ENCODE measurements at places on chromosomes 1 and 21.

DNA sequence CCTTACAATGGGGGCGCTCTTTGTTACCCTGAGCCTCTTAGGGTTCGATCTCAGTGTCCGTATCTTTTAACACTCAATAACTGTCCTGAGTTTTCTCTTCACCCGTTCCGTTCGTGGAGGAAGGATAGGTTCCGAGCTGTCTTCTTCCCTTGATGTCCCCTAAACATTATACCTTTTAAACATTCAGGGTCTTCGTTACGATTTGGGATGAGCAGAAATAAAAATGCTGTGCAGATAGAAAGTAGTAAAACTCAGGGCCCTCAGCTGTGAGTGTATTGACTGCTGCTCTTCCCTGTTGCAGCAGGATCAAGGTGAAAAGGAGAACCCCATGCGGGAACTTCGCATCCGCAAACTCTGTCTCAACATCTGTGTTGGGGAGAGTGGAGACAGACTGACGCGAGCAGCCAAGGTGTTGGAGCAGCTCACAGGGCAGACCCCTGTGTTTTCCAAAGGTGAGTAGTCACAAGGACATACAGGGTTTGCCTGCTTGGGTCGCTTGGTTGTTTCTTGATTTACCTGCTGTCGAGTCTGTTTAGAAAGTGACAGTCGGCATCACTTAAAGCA lies 784 bp downstream of the RPL11 start:
- DNase-seq = no peak

- DNase-seq = no peak
Measured at GRCh38 chr1:161046605-161047228, 940 bp upstream of the USF1 start.

- DNase-seq = no peak
Measured at GRCh38 chr1:93907718-93908117, 1.5 kb downstream of the GCLM start.

- no peak for DNase-seq
Measured at GRCh38 chr1:225944951-225945350, 3.9 kb upstream of the LEFTY2 start.

DNA sequence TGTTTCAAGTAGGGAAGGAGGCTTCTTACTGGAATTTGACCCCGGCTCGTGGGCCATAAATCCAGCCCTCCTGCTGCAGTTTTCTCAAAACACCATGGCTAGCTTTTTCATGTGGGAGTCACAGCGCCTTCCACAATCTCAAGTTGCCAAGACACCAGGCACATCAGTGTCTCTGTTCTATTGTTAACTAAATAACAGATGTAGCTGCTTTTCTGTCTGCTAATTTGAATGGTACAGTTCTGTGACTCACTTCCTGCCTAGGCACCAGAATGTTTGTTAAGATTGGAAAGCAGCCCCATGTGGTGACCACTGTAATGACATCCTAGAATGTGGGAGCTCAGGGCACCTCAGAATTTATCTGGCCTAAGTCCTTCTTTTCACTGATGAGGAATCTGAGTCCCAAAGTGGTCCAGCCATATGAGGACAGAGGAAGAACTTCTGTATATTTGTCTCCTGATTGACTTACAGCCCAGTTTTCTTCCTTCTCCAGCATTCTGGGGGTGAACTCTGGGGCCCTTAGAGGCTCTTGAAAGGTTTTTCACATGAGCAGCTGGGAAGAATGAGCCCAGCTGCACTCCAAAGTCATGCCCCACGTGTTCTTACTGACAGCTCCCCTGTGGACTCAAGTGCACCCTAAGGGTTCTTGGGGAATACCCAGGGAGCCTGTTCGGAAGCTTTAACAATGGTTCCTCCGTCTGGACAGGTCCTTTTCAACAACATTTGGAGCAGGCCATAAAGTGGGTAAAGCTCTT lies 27.5 kb downstream of the TRIM45 start:
- no peak for DNase-seq

GRCh38 chr1:109637446-109637845 lies 17.8 kb downstream of the AMPD2 start:
- DNase-seq = no peak

DNA sequence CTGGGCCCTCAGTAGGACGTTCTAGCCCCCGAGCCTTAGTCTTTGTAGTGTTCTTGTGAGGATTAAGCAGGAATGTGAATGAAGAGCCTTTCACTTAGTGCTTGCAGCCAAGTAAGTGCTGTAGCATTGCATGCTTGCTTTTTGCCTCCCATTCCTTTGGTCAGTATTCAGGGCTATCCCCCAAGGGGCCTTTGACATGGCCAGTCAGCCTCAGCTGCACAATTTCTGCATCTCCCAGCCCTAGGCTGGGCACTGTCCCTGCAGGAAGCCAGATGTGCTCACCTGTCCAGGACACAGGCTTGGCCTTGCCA lies 30.5 kb downstream of the SOX13 start:
- DNase-seq = no peak

DNA sequence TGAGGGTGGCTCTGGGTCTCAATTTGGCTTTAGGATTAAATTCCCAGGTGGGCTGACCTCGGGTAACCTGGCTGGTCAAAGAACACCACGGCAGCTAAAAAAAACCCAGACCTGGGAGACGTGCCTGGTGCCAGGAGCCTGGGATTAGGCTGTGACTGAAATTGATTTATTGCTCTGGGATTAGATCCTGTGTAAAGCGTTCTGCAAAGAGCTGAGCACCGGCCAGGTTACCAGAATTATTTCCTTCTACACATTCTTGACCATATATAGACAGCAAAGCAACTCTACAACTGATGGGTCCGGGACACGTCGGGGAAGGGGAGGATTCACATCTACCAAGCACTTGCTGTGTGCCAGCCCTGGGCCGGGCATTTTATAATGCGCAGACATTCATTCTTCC lies 45.2 kb downstream of the TMCO4 start:
- no peak for DNase-seq

GRCh38 chr1:183194527-183195141 lies 8.6 kb downstream of the LAMC2 start:
- DNase-seq = no peak

DNA sequence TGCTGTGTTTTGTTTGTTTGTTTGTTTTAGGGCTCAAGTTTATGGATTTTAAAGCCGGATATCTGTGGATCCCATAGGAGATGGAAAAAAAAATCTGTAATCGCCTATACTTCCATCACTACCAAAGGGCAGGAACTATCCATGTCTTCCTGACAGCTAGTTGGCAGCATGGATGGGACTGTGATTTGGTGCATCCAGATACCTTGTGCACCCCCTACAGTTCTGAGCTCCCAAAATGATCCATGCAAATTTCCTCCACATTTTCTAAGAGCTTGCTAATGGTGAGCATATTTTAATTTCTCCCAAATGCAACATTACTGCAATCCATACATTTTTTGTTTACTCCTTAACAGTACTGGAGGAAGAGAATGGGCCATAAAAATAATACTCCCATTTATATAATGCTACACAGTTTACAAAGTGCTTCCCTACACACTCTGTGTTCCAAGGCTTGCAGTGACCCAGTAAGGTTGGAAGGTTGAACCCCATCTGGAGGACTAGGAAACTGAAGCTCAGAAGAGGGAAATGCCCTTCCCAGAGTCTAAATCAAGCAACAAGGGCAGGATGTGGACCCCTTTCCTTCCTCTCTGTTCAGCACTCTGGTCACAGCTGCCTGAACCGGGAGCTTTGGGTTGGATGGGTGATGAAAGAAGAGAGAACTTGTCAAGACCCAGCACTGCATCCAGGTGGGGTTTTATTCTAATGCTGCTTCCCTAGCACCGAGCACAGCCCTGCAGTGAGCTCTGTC lies 48.0 kb downstream of the CAPN8 start:
- no peak for DNase-seq

GRCh38 chr1:109116286-109116685 lies 2.4 kb downstream of the ELAPOR1 start:
- no peak for DNase-seq

DNA sequence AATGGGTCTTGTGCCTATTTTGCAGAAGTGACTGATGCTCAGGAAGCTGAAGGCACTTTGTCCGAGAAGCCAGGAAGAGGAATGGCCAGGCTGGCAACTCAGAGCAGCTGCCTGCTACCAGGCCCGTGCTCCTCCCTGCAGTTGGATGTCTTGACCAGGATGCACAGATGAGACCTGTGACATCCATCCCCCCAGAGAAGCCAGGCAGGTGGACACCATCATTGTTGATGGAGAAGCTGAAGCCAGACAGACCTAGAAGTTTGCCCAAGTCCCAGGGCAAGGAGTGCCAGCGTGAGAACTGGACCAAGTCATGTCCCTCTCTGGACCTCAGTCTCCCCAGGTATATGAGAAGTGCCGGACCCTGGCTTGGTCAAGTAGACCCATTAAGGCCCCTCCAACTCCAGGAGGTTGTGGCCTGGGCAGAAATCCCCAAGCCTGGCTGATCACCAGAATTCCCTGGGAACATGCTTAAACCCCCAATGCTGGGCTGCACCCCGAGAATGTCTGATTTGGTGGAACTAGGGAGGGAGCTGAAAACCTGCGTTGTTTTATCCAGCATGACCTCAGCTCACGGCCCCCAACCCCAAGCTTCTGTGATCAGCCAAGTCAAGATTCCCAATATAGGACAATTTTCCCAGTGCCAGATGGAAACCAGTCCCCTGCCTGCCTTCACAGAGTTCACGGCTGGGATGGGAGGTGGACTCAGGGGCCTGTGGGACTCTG lies 82.4 kb downstream of the CAMK2N1 start:
- no peak for DNase-seq

- DNase-seq = peak; percentile 48
Measured at GRCh38 chr1:28359592-28360239, 9.8 kb upstream of the PHACTR4 start.

- no peak for DNase-seq
Measured at GRCh38 chr1:11494771-11495170, 15.8 kb downstream of the DISP3 start.

DNA sequence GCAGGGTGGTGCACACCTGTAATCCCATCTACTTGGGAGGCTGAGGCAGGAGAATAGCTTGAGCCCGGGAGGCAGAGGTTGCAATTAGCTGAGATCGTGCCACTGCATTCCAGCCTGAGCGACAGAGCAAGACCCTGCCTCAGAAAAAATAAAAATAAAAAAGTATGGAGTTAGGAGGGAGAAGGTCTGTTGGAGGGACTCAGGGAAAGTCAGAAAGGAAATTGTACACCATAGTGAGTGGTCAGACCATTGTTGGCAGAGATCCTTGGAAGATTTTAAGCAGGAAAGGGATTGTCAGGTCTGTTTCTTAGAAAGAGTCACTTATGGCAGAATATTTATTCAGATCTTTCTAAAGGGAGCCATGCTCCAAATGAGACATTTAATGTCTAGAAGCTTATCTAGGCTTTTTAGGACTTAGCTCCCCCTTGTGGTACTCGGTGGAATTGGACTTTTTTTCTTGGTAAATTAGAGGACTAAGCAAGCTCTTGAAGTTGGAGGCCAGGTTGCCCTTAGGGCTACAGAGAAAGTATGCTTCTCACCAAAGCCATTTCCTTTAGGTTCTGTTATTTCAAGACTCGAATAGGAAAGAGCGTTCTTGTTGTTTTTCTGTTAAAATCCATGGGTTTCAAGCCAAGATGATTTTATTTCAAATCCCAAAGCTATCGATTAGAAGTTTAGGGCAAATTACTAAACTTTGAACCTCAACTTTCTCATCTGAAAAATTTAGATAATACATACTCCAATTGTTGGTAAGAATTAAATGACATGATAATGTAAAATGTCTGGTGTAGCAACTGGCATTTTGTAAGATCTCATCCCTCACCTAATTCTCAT lies 16.5 kb downstream of the MIA3 start:
- peak; percentile 62 for DNase-seq

DNA sequence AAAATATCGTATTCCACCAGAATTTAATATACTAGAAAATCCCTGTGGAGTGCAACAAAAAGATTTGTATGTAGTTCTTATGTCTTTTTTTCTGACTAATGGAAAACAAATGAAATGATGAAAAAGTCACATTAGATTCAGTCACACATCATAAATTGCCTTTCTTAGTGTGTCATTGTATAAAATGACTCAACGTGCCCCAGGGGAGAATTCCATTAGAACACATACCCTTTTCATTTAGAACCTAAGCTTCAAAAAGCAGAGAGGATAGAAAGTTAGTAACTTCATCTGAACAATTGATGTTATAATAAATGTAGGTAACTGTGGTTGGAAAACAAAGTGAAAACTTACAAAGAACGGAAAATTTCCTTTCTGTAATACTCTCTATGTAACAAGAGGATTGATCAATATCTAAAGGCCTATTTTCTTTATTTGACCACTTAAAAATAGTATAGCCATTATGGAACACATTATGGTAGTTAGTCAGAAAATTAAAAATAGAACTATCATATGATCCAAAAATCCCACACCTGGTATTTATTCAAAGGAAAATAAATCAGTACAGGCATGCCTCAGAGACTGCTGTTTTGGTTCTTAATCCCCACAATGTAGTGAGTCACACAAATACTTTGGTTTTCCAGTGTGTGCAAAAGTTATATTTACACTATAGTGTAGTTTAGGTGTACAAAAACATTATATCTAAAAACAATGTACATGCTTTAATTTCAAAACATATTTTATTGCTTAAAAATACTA lies 1016.1 kb downstream of the KCNT2 start:
- DNase-seq = no peak

DNA sequence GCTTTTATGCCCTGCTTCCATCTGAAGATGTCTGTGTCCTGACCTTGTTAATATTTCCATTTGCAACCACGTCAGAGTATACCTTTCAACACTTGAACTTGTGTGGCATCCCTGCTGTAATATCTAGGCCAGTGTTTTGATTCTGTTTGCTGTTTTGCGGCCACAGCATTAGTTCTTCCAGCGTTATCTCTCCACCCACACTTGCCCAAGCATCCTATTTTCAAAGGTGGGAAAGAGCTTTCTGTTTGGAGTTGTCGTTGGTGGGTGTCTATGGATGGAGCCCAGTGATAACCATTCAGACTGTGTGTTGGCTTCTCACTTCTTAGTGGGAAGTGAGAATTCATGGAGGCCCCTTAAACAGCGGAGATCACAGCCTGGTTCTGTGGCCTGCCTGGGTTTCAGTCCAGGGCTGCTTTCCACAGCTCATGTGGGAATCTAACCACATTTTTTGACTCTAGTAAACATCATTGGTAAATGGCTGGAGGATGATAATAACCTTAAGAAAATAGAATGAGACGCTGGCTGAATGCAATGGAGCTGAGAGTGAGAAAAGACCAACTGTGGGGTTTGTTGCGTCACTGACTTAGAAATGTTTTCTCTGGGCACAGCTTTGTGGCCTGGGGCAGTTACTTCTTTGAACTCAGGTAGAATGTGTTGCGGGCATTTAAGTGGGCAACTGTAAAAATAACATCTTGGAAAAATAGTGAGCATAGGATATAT lies 7.6 kb downstream of the TENT5C start:
- no peak for DNase-seq

DNA sequence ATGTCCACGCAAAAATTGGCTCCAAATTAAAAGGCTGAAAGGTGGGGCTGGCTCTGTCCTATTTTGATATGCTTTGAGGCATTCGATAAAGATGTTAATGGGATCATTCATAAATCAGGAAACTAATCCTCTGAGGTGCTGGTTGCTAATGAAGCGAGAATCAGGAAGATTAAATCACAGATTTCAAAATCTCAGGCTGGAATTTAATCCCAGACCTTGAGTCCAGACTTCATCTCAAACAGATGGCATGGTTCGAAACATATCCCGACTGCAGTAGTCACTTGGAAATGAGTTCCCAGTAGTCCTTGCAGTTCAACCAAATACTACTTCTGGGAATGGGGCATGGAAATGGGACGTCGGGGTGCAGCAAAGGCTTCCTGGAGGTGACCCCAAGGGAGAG lies 4.5 kb upstream of the KLF17 start:
- no peak for DNase-seq

GRCh38 chr1:31373056-31373896 lies at the start of gene FABP3:
FABP3 (minus strand) TSS chr1:31373076; CDS start chr1:31373014, 62 bp downstream.
- no peak for DNase-seq

- no peak for DNase-seq
Measured at GRCh38 chr1:169941982-169942830, 48.5 kb upstream of the SCYL3 start.

Data from stimulated activated CD4-positive, alpha-beta T cell treated with anti-CD3 and anti-CD28 coated beads, Interleukin-15, amount 100 ng/mL, for 48 hours (primary cell).